Left colon (tissue), 2 donors: ENCODE measurements at places on chromosomes 13 and 19. TPM values are rescaled to one million over a fixed set of nuclear protein-coding genes. Genes with fewer than 3 reads are reported as not detected.

Gene THSD8
- 4.4 TPM for total RNA-seq

GRCh38 chr19:2549701-2550191 lies 73.8 kb downstream of the GADD45B start:
- DNase-seq: peak; percentile 53

DNA sequence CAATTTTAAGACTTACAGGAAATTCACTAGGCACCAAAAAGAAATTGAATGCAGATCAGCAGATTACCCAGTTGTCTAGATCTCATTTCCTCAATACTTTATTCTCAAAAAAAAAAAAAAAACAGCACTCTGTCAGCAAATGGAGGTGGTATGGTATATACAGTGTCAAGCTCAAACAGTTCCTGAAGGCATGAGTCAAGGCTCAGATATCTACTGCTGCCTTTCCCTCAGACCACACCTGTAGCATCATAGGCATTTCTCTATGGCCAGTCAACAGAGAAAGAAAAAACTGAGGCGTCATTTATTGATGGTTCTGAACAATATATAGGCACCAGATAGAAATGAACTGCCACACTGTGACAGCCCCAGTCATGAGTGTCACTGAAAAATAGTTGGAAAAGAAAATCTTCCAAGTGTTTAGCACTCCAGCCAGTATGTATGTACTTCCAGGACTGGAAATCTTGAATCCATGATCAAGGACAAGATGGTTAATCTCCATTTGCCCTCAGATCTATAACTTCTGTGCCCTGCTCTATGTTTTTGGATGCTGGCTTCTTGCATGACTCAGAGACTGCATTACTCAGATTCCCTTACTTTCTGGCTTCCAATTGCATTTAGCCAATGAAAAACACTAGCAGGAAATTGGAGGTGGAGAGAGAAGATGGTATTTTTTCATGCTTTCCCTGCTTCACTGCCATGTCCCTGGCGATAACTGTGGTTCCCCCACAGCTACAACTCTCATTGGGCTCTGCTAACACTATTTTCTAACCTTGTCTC lies 8.4 kb upstream of the COG3 start:
- no peak for DNase-seq

Gene OR10H1
- not detected for total RNA-seq

DNA sequence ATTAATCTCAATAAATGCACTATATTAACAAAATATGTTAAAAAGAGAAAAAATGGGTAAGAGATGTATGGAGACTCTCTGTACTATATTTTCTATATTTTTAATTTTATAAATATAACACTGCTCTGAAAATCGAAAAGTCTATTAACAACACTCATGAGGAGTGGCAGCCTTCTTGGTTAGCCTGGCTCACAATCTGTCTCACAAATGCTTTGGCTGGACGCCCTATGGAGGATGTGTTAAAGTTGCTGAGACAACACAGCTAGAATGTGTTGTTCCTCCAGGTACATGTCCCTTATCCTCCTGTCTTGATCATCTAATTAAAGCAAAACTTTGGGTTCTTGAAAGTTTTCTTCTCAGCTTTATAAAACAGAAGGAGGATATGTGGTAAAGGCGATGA lies 396.6 kb upstream of the PCDH20 start:
- DNase-seq: no peak

Gene RAB3D
- total RNA-seq: 37.6 TPM

- DNase-seq: no peak
Observed at GRCh38 chr13:26784704-26785639, 24.4 kb upstream of the GPR12 start.

Gene DCT
- total RNA-seq: not detected

DNA sequence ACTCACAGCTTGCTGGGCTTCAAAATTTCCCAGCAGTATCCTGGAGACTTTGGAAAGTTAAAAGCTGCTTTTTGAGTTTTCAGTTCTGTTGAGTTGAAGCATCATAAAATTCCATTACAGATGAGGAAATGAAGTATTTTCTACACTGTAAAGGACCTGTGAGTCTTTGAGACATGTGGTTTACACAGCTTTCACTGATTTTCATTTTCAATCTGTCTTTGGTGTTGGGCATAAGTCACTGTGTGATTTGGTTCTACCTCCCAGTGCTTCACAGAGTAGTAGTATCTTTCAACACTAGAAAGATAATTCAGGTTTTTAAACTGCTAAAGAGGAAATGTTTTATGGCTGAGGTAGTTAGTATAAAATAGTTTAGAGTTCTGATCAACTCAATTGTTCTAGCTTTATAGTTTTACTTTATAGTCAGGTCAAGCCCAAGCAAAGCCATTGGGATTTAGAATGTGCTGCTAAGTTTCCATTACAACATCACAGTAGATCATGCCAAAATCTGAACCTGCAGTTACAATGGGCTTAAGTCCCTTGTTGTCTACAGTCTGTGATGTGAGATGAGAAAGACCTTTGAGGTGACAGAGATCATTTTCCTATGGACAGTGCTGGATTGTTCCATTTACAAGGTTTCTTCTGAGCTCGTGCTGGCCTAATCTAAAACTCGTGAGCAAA lies 161.6 kb downstream of the FLT1 start:
- no peak for DNase-seq

GRCh38 chr13:42538996-42539395 lies 35.0 kb upstream of the TNFSF11 start:
- no peak for DNase-seq

- no peak for DNase-seq
Observed at GRCh38 chr19:56670401-56670960, 1.1 kb downstream of the ZNF835 start.

- DNase-seq: no peak
Observed at GRCh38 chr19:6876748-6877147, 10.6 kb upstream of the ADGRE1 start.

- no peak for DNase-seq
Observed at GRCh38 chr19:14354445-14354844, 26.8 kb upstream of the ADGRE5 start.

Gene ZNF154
- 1.8 TPM for total RNA-seq

- DNase-seq: no peak
Observed at GRCh38 chr19:16885166-16885565, 3.6 kb upstream of the F2RL3 start.

Gene PSG2
- total RNA-seq: not detected

DNA sequence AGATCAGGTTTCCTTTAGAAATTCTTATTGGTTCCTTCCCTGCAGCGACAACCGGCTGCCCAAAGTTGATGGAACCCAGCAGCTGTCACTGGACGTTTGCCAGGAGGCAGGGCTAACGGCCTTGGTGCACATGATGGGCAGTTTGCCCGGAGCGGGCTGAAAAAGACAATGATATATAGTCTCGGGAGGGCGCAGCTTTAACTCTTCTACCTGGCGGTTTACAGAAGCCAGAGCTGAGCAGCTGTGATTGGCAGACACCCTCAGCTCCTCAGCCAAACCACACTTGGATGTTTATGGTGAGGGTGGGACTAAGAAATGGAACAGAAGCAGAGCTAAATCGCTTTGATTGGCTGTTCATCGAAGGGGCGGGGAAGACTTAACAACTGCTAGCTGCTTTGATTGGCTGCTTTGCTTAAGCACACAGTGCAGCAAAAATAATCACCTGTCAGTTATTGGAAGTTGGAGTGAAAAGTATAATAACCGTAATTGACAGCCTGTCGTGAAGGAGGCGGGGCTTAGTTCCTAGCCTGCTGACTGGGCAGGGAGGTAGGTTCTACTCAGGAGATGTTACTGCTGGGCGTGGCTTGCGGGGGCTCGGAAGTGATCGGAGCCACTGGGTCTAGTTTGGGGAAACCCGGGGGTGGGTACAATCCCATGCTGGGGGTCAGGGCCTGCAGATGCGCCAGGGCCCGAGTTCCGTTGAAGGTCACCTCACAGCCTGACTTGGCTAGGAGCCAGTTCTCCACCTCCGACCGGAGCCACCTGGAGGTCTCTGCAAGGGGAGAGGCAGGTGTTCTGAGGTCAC lies 7.5 kb downstream of the EMP3 start:
- DNase-seq: peak; percentile 98

- no peak for DNase-seq
Observed at GRCh38 chr19:35642798-35643254, 1.3 kb downstream of the ETV2 start.

DNA sequence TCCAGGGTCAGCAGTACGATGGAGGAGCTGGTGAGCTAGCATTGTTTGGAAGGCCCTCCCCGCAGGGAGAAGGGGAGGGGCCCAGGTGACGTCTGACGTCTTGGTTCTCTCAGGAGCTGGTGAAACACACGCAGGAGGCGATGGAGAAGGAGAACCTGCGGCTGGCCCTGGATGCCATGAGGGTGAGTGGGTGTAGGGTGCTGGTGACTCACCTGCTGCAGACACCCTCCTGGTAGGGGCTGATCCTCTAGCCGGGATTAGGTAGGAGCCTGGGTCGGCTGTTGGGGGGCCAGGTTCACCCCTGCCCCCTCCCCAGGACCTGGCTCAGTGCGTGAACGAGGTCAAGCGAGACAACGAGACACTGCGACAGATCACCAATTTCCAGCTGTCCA lies 55.8 kb downstream of the VAV1 start:
- DNase-seq: no peak

Gene GTF2F2
- total RNA-seq: 19.0 TPM

DNA sequence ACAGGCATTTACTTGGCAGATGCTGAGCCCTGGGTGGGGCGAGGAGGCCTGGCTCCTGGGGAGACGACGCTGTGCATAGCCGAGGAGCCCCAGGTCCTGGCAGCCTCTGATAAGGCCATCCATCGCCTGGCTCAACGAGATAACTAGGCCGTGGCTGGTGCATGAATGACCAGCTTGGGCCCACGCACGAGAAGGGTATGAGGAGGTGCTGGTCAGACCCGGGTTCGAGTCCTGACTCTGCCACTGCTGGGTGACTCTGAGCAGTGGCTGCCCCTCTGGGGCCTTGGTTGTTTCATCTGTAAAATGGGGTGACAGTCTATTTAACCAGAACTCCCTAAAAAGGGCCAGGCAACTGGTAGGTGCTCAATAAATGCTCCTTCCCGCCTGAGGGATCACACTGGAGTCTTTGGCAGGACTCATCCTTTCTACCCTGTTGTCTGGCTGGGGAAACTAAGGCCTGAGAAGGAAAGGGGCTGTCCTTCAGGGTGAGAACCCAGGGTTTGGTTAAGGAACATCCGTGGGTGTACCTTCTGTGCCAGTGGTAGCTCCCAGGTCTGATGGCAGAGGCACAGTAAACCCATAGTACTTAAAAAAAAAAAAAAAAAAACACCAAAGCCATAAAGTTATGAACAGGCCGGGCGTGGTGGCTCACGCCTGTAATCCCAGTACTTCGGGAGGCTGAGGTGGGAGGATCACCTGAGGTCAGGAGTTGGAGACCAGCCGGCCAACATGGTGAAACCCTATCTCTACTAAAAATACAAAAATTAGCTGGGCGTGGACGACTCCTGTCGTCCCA lies 8.1 kb upstream of the ARRDC2 start:
- no peak for DNase-seq

GRCh38 chr19:55082020-55082851 lies 6.6 kb downstream of the EPS8L1 start:
- DNase-seq: no peak

Gene ACP7
- not detected for total RNA-seq

GRCh38 chr19:7888145-7888825 lies at the start of gene LRRC8E:
Gene LRRC8E, plus strand, starts transcription at chr19:7888510. Its CDS starts 7,094 bp downstream, at chr19:7895604.
- peak; percentile 71 for DNase-seq

Gene ZNF813
- total RNA-seq: 4.2 TPM

Gene ICAM4
- not detected for total RNA-seq

Gene RASAL3
- total RNA-seq: 4.4 TPM

DNA sequence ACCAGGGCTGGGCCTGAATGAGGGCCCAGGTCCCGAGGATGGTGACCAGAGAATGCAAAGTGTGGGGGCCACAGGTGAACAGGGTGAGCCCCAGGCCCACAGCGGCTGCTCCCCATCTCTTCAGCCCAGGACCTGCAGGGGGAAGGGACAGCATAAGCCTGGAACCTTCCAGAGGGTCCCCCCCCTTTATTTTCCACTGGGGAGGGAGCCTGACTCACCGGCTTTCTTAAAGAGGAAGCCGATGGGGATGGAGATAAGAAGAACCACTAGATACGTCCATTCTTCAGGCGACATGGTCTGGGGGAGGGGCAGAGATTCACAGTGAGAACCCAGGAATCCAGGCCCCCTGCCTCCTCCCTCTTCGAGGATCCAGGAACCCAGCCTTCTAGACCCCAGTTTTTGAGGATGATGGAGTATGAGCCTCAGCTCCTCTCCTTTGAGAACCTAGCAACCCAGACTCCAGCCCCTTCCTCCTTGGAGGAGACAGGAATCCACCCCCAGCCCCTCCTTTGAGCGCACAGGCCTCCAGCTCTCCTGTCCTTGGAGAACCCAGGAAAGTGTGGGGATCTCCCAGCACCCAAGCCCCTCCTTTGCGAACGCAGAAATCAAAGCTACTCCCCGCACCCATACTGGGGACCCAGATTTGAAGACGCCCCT lies 1.0 kb downstream of the MBOAT7 start:
- peak; percentile 57 for DNase-seq

Gene PCP2
- not detected for total RNA-seq

Gene LRRC8E
- 3.1 TPM for total RNA-seq

DNA sequence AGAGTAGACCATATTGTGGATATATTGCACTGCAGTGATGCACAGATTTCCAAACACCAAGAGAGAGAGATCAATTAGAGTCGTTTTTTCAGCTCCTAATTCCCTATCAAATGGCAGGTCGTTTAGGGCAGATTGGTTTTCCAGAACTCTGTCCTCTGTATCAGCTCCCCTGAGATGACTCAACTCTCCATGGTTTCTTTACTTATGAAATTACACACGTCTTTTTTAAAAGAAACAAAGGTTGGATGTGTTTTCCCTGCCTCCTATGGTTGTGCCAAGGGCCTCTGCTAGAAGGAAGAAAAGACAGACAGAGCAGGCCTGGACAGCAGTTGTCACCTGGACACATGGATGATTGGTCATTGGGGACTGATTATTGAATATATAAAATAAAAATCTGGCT lies 478.1 kb upstream of the NBEA start:
- DNase-seq: no peak

Gene FLT1
- 5.8 TPM for total RNA-seq

- DNase-seq: no peak
Observed at GRCh38 chr13:29713839-29714238, 118.4 kb upstream of the SLC7A1 start.

- DNase-seq: no peak
Observed at GRCh38 chr13:31675440-31675953, 63.8 kb upstream of the RXFP2 start.

DNA sequence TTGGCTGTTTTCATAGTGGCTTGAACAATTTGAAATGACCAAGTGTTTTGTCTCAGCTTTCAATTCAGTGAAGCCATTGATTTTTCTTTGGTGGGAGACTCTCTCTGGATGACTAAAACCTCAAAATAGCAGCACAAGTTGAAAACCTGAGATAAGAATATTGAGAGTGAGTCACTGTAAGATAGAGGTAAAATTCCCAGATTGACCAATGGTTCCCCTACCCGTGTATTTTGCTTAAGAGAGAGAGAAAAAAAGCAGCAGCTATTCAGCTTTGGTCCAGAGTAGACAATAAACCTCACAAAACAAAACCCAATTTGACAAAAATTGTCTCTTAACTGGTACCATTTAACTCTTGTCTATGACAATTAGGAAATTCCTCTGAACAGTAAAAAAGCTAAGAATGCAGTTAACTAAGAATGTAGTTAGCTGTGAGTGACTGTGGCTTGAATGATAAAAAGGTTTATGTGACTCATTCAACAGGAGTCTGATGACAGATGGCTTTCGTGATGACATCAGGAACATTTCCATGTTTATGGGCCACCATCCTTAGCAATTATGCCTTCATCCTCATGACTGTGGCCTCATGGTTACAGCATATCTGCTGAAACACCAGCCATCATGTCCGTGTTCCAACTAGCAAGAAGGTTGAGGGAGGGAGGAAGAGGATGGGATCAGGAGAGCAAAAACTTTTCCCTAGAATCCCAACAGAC lies 356.9 kb downstream of the NDFIP2 start:
- DNase-seq: no peak

GRCh38 chr13:83297586-83298290 lies 584.5 kb downstream of the SLITRK1 start:
- no peak for DNase-seq
